ENCODE measurements at places on chromosomes 5 and 9.

DNA sequence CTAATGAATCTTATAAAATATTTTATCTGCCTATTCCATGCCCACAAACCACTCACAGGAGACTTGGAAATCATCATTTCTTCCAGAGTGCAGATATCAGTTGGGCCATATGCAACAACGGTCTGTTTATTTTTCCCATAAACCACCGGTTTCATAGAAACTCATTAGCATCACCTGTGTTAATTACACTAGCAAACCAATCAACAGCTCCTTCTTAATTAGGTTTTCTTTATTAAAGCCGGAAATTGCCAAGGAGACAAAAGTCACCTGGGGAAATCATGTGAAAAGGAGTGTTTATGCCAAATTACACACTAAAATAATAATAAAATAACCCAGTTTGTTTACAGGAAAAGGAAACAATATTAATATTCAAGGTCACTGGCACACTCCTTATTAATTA lies 129.6 kb downstream of the EBF1 start:
- DNase-seq = no peak

DNA sequence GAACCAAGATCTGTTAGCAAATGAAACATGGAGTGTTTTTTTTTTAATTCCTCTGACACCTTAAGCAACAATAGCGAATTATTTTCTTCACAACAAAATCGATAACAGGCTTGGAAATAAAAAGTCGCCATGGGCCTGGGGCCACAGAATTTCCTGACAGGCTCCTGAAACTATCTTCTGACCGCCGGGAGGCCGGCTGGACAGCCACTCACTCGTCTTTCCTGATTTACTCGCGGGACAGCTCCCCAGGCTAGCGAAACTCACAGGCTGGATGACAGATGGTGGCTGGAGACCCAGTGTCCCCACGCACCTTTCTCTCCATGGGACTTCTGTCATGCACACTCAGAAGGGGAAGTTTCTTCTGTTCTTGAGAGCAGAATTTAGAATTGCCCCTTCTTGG lies 143.3 kb upstream of the IRX2 start:
- no peak for DNase-seq

- no peak for DNase-seq
These were observed 9.3 kb downstream of the HIGD2A start for GRCh38 chr5:176397736-176398420.

DNA sequence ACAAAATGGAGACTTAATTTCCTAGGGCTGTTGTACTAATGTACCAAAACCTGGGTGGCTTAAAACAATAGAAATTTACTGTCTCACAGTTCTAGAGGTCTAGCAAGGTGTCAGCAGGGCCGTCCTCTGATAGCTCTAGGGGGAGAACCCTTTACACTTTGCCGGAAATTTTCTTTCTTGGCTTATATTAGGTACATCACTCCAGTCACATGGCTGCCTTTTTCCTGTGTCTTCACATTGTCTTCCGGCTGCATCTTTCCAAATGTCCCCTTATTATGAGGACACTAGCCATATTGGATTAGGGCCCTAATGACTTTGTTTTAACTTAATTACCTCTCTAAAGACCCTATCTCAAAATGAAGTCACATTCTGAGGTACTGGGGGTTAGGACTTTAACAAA lies 5.8 kb downstream of the UHRF2 start:
- DNase-seq = no peak

DNA sequence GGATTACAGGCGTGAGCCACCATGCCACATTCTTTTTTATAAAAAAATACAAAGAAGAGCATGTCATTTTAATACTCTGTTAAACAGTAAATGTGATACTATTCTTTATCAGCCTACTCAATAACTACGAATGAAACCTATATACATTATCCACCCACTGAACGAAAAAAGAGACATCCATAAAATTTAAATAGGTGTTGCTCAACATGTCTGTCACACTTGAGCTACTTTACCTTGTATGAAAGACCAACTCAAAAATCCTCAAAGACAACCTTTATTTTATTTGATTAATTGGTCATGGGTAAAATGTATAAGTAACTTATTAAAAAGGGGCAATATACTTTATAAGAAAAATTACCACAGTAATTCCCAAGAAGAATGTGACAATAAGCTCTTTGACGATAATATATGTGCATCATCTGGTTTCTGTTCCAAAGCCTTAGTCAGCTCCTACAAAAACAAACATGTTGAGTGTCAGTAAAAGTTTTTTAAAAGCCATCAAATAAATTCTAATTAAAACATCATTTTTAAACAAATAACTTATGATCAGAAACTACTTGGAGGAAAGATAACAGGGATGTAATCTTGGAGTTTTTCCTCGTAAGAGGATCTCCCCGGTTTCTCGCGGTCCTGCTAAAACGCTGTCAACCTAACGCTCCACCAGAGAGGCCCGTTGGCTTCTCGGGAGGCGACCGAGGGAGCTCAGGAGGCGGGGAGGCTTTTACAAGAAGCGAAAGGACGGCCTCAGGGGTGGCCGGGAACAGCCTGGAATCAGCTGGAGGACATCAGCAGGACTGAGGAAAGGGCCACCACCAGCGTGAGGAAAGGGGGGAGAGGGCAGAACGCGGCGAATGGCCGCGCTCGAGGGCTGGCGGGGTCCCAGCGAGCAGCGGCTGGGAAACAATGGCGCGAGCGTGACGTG lies 13.5 kb upstream of the ANKRD18B start:
- DNase-seq = peak; percentile 11
